ENCODE measurements at places on chromosomes 16 and 17. TPM values are rescaled to one million over a fixed set of nuclear protein-coding genes. Genes with fewer than 3 reads are reported as not detected.

MYH11 gene
- 0.94 TPM for total RNA-seq

CALB2 gene
- 0.08 TPM for total RNA-seq

DPEP1 gene
- total RNA-seq = under 0.01 TPM

DHX58 gene
- 5.9 TPM for total RNA-seq

MYH13 gene
- not detected for total RNA-seq

SLC13A2 gene
- total RNA-seq = not detected

CEP295NL gene
- total RNA-seq = 2.0 TPM

C16orf74 gene
- total RNA-seq = 6.0 TPM

PRCD gene
- total RNA-seq = 0.60 TPM

FAM171A2 gene
- total RNA-seq = 2.5 TPM

KCTD13 gene
- total RNA-seq = 4.9 TPM

TNP2 gene
- not detected for total RNA-seq

CACNG1 gene
- total RNA-seq = not detected
